ENCODE measurements at places on chromosomes 4 and X. TPM values are rescaled to one million over a fixed set of nuclear protein-coding genes. Genes with fewer than 3 reads are reported as not detected.

- no peak for DNase-seq
Observed at GRCh38 chrX:13265111-13265510, 54.7 kb downstream of the ATXN3L start.

The RRH gene
- 0.82 TPM for polyA plus RNA-seq

DNA sequence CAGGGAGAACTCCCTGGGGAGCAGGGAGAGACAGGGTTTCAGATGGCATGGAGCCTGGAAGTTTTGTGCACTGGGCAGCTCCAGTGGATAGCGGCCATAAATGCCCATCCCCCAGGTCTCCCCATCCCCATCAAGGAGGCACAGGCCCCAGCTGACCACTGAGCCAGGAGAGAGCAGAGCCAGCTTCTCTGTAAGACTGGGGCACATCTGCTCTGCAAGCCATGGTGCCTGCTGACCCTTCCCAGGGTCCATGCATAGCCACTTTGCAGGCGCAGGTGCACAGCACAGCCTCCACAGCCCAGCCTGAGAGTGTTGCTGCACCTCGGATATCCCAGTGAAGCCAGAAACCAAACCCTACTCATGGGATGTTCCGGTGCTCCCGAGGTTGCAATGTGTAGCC is 206.3 kb upstream of the SPANXN4 start:
- DNase-seq: no peak

DNA sequence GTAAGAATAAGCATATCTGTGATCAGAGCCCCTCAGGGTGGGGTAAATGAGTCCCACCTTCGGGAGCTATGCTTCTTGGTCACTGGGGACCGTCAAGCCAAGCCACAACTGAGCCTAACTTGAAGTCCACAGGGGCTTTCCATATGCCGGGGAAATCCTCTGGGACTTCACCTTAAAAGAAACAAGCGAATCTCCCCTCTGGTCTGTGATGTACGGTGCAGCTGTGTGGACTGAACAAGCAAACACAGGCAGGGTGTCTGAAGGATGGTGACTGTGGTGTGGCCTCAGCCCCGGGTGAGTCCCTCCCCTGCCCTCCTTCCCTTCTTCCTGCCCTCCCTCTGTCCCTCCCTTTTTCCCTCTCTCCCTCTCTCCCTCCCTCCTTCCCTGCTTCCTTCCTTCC is 29.7 kb upstream of the PPP2R2C start:
- no peak for DNase-seq

- DNase-seq: no peak
Observed at GRCh38 chr4:55729351-55730279, 90.0 kb upstream of the EXOC1L start.

DNA sequence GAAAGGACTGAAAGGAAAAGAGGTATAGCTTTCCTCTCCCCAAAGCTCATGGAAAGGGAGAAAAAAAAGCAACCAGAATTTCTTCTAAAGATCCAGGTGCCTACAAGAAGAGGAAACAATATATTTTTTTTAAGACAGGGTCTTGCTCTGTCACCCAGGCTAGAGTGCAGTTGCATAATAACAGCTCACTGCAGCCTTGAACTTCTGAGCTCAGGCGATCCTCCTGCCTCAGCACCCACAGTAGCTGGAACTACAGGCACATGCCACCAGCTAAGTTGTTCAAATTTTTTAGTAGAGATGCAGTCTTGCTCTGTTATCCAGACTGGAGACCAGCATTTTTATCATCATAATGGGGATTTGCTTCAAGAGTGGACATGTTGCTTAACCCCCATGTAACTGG is 30.5 kb upstream of the BBS12 start:
- no peak for DNase-seq

DNA sequence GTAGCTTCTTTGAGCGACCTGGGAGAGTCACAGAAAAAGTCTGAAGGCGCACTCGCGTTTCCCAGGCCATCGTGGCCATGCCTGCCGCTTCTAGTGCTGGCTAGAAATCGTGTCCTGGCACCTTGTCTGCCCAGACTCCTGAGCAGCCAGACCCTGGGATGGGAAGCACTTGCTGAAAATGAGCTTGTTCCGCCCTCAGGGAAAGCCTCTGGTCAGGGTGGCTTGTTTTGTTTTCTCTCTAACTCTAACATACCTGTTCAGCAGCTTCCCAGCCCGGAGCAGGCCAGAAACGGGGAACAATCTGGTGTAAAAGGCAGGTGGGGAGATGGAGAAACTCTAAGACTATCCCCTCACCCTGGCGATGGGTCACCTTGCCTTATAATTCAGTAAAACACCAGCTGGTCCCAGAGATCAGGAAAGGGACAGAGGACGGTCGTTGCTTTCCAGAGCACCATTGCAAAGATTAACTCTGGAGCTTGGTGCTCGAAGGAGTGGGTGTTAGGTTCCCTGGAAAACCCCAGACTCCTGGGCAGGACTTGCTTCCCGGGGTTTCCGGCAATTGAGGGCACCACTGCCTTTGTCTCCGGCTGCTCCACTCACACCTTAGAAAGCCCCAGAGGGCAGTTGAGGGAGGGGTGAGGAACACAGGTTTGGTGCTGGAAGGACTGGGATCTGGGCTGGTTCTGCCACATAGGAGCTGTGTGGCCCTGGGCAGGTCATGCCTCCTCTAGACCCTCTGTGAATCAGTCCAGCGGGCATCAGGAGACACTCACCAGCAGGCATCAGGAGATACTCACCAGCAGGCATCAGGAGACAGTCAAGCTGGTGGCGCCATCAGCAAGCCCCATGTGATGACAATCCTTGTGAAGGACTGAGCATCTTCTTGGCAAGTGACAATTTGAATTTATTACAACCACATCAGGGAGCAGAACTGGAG is 4.5 kb upstream of the SH3TC1 start:
- no peak for DNase-seq

The LIAS gene
- polyA plus RNA-seq: 20.7 TPM

DNA sequence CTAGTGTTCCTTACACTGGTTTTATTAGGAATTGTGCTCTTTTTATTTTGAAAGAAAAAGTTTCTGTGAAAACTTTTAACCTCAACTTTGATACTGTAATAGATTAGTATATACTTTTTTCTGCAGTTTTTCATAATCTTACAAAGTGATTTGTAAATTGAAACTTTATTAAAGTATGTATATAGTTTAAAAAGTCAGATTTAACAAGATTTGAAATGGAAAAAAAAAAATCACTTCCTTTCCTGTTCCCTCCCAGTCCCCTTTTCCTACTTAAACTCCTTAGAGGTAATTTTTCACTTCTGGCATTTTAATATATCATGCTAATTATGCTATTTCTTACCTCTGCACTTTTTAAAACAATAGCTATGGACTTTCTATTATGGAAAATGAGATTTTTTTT is 49.3 kb downstream of the PAQR3 start:
- DNase-seq: no peak

DNA sequence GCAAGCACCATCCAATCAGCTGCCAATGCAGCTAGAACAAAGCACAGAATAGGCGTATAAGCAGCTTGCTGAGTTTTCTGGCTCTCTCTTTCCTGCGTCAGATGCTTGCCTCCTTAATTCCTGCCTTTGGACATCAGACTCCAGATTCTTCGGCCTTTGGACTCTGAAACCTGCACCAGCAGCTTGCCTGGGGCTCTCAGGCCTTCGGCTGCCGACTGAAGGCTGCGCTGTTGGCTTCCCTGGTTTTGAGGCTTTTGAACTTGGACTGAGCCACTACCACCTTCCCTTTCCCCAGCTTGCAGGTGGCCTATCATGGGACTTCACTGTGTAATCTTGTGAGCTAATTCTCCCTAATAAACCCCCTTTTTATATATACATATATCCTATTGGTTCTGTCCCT is 6.1 kb downstream of the TMEM192 start:
- no peak for DNase-seq

DNA sequence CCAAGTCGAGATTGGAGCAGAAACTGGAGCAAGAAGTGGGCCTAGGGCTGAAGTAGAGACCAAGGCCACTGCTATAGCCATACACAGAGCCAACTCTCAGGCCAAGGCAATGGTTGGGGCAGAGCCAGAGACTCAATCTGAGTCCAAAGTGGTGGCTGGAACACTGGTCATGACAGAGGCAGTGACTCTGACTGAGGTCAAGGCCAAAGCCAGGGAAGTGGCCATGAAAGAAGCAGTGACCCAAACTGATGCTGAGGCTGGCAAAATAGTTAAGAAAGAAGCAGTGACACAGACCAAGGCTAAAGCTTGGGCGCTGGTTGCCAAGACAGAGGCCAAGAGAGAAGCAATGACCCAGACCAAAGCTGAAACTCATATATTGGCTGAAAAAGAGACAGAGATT is 3.5 kb downstream of the ARMCX4 start:
- DNase-seq: no peak

DNA sequence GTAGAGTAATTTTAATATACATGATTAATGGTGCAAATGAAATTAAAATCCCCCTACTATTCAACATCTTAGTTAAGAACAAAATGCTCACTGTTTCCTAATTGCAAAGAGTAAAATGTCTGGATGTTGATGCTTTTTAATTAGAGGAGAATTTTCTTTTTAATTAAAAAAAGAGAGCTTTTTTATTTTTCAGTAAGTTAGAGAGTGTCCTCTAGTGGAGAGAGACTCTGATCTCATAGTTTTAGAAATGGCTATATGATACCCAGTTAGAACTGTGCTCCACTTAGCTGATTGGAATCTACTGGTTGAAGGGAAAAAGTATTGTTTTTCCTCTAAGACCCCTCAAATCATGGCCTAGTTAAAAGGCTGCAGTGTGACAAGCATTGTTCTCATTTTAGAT is 312.0 kb upstream of the MAGEB2 start:
- DNase-seq: no peak

- no peak for DNase-seq
Observed at GRCh38 chrX:120090208-120090607, 12.7 kb upstream of the RHOXF2B start.

The VSIG4 gene
- polyA plus RNA-seq: 6.4 TPM

DNA sequence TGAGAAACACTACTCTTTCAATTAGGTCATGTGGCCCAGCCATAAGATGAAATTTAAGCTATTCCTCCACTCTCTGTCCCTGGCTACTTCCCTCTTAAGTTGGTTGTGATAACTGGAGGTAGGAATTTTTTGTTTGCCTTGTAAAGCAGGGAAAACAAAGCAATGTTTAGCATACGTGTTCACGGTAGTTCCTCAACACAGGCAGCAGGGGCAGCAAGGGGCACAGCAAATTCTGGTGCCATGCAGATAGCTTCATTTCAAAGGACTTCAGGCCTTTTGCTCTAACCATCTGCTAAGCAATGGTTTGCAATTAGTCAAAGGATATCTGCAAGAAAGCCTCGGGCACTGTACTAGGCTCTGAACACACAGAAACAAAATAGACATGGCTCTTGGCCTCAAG is 330.2 kb downstream of the ZIC3 start:
- no peak for DNase-seq

The ANOS1 gene
- 12.0 TPM for polyA plus RNA-seq

- no peak for DNase-seq
Observed at GRCh38 chr4:38180456-38180855, 220.3 kb downstream of the PTTG2 start.

DNA sequence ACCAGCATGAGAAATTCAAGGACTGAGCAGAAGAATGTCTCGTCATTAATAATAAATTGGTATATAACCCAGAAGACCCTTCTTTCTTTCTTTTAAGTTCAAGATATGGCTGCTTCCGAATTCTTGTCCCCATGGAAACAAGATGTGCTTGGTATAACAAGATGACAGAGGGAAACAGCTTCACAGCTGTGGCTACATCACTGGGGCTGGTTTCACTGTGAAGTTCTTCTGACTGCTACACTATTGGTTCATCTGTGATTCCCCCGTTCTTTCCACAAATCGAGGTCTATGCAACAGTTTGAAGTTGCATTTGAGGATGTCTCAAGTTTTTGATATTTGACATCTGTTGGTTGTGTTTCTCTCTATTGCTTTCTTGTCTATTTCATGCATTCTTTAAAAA is 12.3 kb upstream of the DTHD1 start:
- DNase-seq: no peak

- no peak for DNase-seq
Observed at GRCh38 chr4:111494471-111494870, 650.8 kb upstream of the FAM241A start.

The SH3RF1 gene
- polyA plus RNA-seq: 27.6 TPM

The IDUA gene
- polyA plus RNA-seq: 21.5 TPM

GRCh38 chr4:178280362-178280761 is 838.1 kb upstream of the AGA start:
- DNase-seq: no peak

DNA sequence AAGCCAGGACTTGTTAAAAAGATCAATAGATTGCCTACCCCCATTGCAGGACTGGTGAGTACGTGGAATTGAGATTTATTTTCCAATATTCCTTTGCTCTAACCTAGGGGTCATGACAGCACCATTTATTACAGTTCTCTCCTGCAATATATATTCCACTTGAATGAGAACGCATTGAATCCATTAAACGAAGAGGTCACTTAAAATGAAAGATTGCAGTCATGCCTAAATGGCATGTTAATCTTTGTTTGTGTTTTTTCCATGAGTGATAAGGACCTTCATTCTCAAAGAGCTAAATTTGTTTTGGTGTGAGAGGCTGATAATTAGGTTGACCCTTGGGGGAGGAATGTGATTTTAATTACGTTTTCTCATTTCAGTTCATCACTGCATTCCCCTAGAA is 13.5 kb upstream of the LIMCH1 start:
- DNase-seq: no peak

DNA sequence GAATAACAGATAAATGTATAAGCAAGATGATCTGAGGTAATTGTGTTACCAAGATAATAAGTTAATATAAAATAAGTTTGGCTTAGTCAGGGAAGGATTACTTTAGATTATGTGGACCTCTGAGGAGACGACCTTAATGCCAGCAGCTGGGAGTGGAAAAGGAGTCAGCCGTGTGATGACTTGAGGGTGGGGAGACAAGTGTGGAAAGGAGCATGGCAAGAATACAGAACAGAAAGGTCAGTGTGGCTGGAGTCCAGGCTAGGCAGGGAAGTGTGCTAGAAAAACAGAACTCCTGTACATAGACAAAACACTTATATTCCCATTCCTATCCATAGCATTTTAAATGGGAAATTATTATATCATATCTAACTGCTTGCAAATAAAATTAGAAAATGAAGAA is 138.8 kb downstream of the PDLIM5 start:
- DNase-seq: no peak

The AMBN gene
- polyA plus RNA-seq: 0.87 TPM

The BEX5 gene
- 16.6 TPM for polyA plus RNA-seq
